ENCODE measurements at places on chromosomes 11 and 22. TPM values are rescaled to one million over a fixed set of nuclear protein-coding genes. Genes with fewer than 3 reads are reported as not detected.

DEPDC7 gene
- 12.3 TPM for total RNA-seq

SIK2 gene
- total RNA-seq: 28.3 TPM

SPON1 gene
- 3.2 TPM for total RNA-seq

CDON gene
- 29.4 TPM for total RNA-seq

SYT7 gene
- 3.7 TPM for total RNA-seq

DDX17 gene
- 742 TPM for total RNA-seq

MRPL11 gene
- 25.1 TPM for total RNA-seq

MIOX gene
- total RNA-seq: not detected

MYRF gene
- total RNA-seq: 10.4 TPM

TREH gene
- not detected for total RNA-seq

BTG4 gene
- total RNA-seq: not detected

MOB2 gene
- 55.2 TPM for total RNA-seq

TMEM123 gene
- 191 TPM for total RNA-seq

CACNA1I gene
- 0.40 TPM for total RNA-seq

MUC5B gene
- total RNA-seq: 0.71 TPM

POTEH gene
- not detected for total RNA-seq

TENM4 gene
- total RNA-seq: 16.5 TPM

RFPL1 gene
- total RNA-seq: not detected
